Effector memory CD8-positive, alpha-beta T cell (primary cell): ENCODE measurements at places on chromosomes 1 and 21.

DNA sequence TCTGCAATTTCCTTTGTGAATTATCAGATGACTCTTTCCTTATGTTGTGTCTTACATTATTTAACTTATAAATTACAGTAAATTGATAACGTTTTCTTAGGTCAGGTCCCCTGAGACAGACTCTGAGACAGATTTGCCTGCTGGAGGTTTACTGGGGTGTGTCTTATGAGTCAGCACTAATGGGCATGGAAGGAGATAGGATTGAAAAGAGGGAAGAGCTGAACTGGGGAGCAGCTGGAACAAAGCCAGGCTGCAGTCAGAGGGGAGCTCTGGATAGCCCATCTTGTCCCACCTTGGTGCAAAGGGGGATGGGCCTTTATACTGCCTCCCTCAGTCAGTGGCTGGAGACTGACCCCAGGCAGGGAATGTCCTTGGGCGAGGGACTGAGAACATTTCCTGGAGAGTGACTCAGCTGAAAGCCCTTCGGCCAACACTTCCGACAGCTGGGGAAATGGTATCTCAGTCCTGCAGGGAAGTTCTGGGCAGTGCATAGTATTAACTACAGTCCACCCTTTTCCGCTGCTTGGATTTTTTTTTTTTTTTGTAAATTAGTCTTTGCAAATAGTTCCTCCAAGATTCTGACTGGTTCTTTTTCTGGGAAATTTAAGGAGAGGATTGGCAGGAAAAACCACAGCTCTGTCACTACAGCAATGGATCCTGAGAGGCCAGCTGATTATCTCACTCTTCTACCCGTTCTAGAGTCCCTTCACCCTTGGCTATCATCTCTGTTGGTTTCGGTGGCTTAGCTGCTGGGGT is 39.1 kb upstream of the CDC42BPA start:
- peaks cover 51% of the 10 kb centered on the region for H3K27me3 ChIP-seq
- H3K27ac ChIP-seq, result no peak overlapping the region
- no peak overlapping the region for H3K4me3 ChIP-seq

DNA sequence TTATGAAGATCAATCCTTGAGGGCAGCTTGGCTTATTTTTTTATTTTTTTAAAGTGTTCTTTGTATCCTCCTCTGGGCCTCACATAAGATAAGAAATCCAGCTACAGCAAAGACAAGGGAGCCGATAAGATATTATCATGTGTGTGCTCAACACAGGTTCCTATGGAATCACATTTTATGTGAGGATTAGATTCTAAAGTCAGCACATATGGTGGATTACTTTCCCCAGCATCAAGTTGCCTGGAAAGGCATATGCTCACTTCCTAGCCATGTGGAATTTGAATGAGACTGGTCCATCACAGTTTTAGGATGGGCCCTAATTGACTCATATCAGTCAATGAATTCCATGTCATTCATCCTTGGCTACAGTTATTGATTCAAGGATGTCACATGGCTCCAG is 456.9 kb upstream of the LRRC7 start:
- H3K27ac ChIP-seq, result no peak overlapping the region
- H3K4me3 ChIP-seq, result no peak overlapping the region
- no peaks in the 10 kb centered on the region for H3K4me1 ChIP-seq
- DNase-seq, result no peak
- H3K27me3 ChIP-seq, result no peaks in the 10 kb centered on the region

GRCh38 chr1:23588749-23589548 is 29.6 kb upstream of the ID3 start:
- peaks cover 22% of the 10 kb centered on the region for H3K4me1 ChIP-seq
- H3K27ac ChIP-seq, result peak overlapping the region; percentile 47
- DNase-seq, result no peak

DNA sequence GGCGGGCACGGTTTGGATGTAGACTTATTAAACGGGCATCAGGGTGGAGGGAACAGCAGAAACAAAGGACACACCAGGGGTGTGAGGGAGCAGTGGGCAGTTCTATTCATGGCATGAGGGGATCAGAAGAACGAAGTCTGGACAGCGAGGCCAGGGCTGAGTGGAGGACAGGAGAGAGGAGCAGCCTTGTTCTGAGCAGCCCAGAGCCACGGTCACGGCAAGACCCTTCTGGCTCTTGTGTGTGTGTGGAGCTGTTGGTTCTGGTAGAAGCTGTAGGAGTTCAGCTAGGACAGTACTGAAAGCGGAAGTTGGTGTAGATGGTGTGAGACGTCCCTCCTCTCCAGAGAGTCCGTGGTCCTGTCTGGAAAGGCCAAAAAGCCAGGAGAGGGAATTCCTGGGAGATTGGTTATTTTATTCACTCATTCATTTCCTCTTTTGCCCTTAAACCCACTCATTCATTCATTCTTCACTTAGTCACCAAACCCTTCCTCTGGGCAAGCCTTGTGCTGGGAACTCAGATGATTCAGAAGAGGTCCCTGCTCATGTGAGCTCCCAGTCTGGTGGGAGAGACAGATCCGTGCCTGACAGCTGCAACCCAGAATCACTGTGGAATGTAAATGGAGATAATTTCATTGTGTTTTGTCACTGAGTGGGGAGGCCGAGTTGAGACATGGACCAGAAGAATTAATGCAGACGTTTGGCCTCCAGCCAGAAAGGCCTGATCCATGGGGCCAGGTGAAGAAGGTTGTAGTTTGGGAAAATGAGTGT is 4.1 kb upstream of the ACOT11 start:
- peaks cover 4% of the 10 kb centered on the region for H3K36me3 ChIP-seq
- H3K4me3 ChIP-seq, result no peak overlapping the region
- no peak overlapping the region for H3K27ac ChIP-seq

DNA sequence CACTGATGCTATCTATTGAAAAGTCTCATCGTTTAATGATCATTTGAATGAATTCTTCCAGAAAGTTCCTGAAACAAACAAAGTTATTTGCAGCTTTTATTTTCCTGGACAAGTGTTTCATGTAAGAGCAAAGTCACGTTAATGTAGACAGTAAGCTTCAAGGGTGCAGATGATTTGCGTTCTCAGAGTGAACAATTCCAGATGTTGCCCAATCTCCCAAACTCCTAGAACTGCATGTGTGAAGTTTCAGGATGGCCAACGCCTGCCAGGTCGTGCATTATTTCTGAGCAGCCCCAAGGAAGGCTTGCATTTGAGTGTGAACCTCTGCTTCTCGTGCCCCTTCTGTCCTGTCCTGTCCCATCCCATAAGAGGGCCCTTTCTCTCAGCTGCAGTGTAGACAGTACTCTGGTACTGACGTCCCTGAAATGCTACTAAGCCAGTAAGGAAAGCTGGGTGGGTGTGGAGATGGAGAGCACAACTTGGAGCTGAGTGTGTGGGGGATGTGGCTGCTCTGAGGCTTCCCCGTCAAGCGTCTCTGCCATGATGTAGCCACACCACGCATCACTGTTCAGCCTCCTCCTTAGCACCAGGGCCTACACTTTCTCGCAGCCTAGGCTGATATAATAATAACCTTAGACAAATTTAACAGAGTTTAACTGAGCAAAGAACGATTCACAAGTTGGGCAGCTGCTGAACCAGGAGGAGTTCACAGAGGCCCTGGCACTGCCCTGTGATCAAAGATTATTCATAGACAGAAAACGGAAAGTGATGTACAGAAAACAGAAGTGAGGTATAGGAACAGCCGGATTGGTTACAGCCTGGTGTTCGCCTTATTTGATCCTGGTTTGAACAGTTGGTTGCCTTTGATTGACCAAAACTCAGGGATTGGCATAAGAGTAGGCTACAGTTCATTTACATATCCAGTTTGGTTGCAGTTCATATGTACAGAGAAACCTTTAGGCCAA is 50.4 kb downstream of the RHOU start:
- no peaks in the 10 kb centered on the region for H3K27me3 ChIP-seq
- H3K4me1 ChIP-seq, result peaks cover 5% of the 10 kb centered on the region
- H3K27ac ChIP-seq, result no peak overlapping the region
- no peak overlapping the region for H3K4me3 ChIP-seq
- DNase-seq, result no peak
